Breast epithelium (tissue), 4 donors: ENCODE measurements at places on chromosomes 13 and 19. TPM values are rescaled to one million over a fixed set of nuclear protein-coding genes. Genes with fewer than 3 reads are reported as not detected.

DNA sequence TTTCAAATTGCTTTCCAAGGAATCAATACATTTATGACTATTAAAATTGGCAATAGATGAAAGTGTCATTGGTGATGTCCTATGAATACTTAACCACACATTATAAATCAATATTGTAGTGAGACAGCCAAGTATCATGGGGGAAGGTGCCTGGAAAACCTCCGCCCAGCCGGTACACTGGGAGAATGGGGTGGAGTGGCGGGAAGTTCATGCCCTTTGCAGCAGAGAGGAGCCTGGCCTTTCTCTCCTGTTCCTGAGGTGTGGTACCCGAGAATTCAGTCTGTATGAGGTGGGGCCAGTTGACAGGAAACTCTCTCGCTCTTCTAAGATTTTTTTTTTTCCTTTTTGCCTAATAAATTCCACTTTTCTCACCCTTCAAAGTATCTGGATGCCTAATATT is 25.4 kb upstream of the ABCC4 start:
- DNase-seq = no peak

- no peak for DNase-seq
Measured at GRCh38 chr13:25800523-25800922, 251.3 kb downstream of the SHISA2 start.

DNA sequence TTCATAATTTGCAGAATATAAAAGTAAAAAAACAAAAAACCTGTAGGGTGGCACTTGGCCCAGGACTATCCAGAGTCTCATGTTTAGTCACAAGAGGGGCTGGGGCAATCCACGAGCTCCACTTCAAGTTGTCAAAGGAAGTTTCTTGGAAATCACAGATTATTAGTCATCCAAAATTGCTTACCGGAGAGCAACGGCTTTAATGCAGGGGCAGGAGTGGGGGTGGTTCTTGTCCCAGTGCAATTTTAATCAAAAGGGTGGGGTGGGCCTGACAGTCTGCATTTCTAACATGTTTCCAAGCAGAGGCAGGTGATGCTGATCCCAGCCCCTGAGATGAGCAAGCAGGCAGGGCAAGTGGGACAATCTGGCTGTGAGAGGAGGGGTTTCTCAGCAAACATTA is 233.9 kb downstream of the ABCC4 start:
- no peak for DNase-seq

DNA sequence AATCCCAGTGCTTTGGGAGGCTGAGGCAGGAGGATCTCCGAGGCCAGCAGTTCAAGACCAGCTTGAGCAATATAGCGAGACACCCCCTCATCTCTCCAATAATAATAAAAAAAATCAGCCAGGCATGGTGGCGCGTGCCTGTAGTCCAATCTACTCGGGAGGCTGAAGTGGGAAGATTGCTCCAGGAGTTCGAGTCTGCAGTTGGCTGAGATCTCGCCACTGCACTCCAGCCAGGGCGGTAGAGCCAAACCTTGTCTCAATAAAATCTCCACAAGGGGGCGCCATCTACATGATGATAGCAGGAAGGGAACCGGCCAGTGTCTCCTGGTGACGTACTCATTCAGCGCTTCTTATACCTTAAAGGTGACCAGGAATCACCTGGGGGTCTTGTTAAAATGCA is 13.6 kb upstream of the C5AR1 start:
- peak; percentile 65 for DNase-seq

ZNF610 gene
- total RNA-seq = 7.0 TPM
